ENCODE measurements at places on chromosomes 1 and 21.

DNA sequence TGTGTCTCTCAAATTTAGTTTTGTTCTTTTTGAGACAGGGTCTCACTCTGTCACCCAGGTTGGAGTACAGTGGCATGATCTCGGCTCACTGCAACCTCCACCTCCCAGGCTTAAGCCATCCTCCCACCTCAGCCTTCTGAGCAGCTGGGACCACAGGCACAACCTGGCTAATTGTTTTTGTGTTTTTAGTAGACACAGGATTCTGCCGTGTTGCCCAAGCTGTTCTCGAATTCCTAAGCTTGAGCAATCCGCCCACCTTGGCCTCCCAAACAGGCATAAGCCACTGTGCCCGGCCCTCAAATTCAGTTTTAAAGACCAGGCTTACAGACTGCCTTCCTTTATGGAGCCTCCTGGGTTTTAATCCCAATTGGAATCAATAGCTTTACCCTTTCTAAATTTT lies 83.7 kb upstream of the SELENON start:
- no peak for DNase-seq

GRCh38 chr1:205989786-205990185 lies 13.4 kb downstream of the RAB7B start:
- DNase-seq, result no peak

DNA sequence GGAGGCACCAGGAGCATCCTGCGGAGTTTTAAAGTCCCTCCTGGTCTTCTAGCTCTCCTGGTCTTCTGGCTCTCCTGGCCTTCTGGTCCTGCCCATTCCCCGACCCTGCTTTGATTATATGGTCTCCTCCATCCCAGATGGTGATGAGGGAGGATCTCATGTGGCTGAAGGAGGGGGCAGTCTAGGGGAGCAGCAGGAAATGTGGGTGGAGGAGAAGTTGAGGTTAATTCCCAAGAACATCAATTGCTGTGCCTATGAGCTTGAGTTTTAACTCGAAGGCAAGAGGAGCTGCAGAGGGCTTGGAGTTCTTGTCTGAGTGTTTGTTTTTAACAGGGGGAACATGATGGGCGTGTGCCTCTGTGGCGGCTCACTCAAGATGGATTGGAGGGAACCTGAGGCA lies 408.8 kb downstream of the MATN1 start:
- no peak for DNase-seq

DNA sequence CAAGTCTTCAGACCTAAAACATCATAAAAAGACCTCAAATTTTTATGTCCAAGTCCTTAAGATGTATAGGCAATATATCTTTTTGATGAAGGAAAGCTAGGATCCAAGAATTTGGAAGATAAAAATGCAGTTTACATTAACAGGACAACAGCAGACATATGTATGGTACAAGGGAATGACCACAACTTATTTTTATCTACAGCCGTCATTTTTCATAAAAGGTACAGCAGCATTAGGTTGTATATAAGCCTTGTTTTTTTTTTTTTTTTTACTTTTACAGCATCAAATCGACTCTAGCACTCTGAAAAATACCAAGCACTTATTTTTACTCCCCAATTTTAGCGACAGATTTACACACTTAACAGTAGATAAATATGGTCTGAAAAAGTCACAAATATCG lies 1.3 kb downstream of the SRSF10 start:
- no peak for DNase-seq

- DNase-seq, result no peak
These were observed 22.4 kb downstream of the FUBP1 start for GRCh38 chr1:77956464-77956863.

GRCh38 chr1:182444497-182444896 lies 5.4 kb upstream of the RGSL1 start:
- DNase-seq, result no peak

GRCh38 chr1:33098371-33098770 lies 17.4 kb downstream of the AZIN2 start:
- no peak for DNase-seq

GRCh38 chr21:31012133-31013089 lies 25.9 kb downstream of the KRTAP19-8 start:
- DNase-seq, result no peak

GRCh38 chr1:41677620-41678019 lies 193.1 kb upstream of the EDN2 start:
- no peak for DNase-seq

Measured in GM12892 (cell line).